Ovary (tissue), 10 donors: ENCODE measurements at places on chromosomes 1 and 21. TPM values are rescaled to one million over a fixed set of nuclear protein-coding genes. Genes with fewer than 3 reads are reported as not detected.
A peak's percentile ranks its signal among the peaks of the same experiment; 100 is the strongest.

GRCh38 chr1:78687914-78688313 is 38.3 kb downstream of the IFI44 start:
- H3K4me1 ChIP-seq, result no peaks in the 10 kb centered on the region
- H3K27ac ChIP-seq, result no peak overlapping the region
- H3K27me3 ChIP-seq, result no peaks in the 10 kb centered on the region
- H3K36me3 ChIP-seq, result no peaks in the 10 kb centered on the region

DNA sequence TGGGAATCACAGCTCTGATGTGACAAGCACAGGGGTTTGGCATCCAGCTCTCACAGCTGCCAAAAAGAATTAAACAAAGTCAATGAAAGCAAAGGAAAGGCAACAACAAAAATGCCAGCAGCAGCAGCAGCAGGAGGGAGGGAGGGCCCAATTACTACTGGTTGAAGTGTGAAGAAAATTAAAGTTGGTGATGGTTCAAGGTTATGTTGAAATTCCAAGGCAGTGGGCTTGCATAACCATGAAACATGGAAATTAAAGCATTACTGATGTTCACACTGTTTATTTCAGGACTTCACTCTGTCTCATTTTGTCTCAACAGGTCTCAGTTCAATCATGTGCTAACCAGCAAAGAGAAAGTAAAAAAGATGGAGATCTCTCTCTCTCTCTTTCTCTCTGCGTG is 220.3 kb upstream of the LYPLAL1 start:
- H3K4me1 ChIP-seq, result no peaks in the 10 kb centered on the region
- no peak for DNase-seq
- H3K27ac ChIP-seq, result no peak overlapping the region
- H3K36me3 ChIP-seq, result no peaks in the 10 kb centered on the region
- H3K27me3 ChIP-seq, result no peaks in the 10 kb centered on the region

DNA sequence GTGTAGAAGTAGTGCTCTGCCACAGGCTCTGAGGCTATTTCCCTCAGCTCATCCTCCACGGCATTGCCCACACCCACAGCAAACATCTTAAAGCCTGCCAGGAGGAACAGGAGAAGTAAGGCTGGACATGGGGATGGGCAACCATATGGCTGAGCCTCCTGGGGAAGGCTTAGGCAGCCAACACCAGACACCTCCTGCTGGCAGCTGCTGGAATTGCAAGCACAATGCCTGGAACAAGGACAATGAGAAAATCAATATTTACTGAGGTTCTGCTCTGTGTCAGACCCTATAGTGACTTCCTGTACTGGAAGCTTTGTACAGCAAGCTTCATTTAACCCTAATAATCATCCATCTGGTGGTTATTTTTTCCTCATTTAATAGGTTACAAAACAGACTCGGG is 8.2 kb downstream of the MATN1 start:
- H3K4me3 ChIP-seq, result no peak overlapping the region
- H3K27ac ChIP-seq, result no peak overlapping the region

DNA sequence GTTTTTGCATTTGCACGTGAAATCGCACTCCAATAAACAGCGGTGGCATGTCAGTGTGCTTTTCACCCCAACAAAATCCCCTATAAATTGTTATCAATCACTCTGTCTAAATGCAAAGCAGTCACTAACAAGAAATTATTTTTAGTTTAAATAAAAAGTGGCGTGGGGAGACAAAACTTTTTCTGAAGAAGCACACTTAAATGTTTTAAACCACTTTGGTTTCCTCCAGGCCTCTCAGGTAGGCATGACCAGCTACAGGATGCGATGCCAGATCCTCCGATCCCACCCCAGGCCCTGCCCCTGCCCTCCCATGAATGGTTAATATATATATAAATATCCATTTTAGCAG is 3.6 kb downstream of the FMO1 start:
- DNase-seq, result no peak
- H3K36me3 ChIP-seq, result no peaks in the 10 kb centered on the region
- H3K4me1 ChIP-seq, result no peaks in the 10 kb centered on the region
- no peaks in the 10 kb centered on the region for H3K27me3 ChIP-seq

DNA sequence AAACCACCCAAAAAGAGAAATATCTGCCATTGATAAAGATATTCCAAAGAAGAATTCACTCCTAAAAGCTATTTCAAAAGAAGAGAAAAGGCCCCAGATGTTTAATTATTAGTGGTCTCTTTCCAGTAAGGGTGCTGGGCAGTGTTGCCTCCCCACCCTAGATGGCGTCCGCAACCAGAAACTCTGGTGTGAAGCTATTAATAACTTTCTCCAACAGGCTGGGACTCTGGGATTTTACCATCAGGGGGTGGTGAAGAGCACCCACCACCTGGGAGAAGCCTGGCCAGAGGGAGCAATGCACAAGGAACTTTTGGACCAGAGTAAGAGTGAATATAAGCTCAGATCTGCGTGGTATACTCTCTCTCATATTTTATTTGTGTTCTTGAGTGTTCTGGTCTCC is 115.4 kb upstream of the TIAM1 start:
- no peaks in the 10 kb centered on the region for H3K36me3 ChIP-seq
- H3K27me3 ChIP-seq, result no peaks in the 10 kb centered on the region
- H3K4me1 ChIP-seq, result peaks cover 2% of the 10 kb centered on the region
- no peak overlapping the region for H3K4me3 ChIP-seq
- no peak overlapping the region for H3K27ac ChIP-seq

DNA sequence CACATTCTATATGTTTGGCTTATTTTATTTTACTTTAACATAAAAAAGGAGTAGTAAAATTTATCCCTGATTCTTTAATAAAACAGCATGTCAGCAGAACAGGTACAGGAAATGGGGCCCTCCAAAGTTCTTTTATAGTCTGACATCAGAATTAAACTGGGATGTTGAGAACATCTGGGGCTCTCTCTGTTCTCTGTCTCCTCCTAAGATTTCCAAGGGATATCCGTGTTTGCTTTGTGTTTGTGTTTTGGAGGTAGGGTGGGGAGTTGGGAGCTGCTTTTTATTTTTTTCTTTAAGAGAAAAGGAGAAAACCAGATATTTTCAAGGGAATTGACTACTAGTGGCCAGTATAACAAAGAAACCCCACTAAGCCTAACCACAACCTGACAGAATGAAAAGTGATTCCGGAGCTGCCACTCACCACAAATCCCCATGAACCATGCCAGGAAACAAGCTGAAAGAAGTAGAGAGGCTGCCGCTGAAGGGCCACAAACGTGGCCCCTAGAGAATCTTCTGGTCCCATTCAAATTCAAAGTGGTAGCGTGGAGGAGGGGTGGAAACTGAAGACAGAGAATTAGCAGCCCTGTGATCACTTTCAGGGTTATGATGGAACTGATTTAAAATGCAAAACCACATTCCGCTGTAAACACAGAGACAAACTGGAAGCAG is 369.6 kb upstream of the ADGRL2 start:
- H3K4me3 ChIP-seq, result no peak overlapping the region
- H3K27me3 ChIP-seq, result no peaks in the 10 kb centered on the region
- peaks cover 4% of the 10 kb centered on the region for H3K4me1 ChIP-seq
- H3K27ac ChIP-seq, result no peak overlapping the region
- no peak for DNase-seq

- DNase-seq, result peak; percentile 19
- H3K36me3 ChIP-seq, result no peaks in the 10 kb centered on the region
- no peak overlapping the region for H3K27ac ChIP-seq
Observed at GRCh38 chr1:5986018-5986417, 6.2 kb downstream of the NPHP4 start.

DNA sequence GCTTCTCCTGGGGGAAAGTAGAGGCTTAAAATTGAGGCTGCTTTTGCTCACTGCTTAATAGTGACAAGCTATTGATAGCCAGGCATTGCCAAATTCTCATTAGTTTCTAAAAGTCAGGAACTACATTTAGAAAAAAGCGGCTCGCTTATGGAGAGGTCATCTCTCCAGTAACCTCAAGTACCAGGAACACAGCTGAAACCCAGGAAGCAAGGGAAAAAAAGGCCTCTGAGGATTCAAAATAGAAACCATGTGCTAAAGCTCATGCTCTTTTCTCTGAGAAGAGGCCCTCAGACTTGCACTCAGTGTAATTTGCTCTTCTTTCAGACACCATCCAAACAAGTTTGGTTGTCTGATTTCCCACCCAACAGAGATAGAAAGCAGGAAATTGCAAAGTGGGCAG is 261.4 kb upstream of the USP25 start:
- H3K27ac ChIP-seq, result no peak overlapping the region
- no peaks in the 10 kb centered on the region for H3K36me3 ChIP-seq
- no peaks in the 10 kb centered on the region for H3K27me3 ChIP-seq
- DNase-seq, result no peak
- no peaks in the 10 kb centered on the region for H3K4me1 ChIP-seq

GRCh38 chr1:218592688-218593087 is 247.6 kb downstream of the TGFB2 start:
- no peaks in the 10 kb centered on the region for H3K4me1 ChIP-seq
- no peak overlapping the region for H3K27ac ChIP-seq
- no peaks in the 10 kb centered on the region for H3K27me3 ChIP-seq
- no peak for DNase-seq
- H3K36me3 ChIP-seq, result no peaks in the 10 kb centered on the region

- peaks cover 12% of the 10 kb centered on the region for H3K4me1 ChIP-seq
- H3K36me3 ChIP-seq, result no peaks in the 10 kb centered on the region
- H3K4me3 ChIP-seq, result no peak overlapping the region
- H3K27me3 ChIP-seq, result no peaks in the 10 kb centered on the region
Observed at GRCh38 chr1:203508463-203509073, 14.6 kb downstream of the OPTC start.

DNA sequence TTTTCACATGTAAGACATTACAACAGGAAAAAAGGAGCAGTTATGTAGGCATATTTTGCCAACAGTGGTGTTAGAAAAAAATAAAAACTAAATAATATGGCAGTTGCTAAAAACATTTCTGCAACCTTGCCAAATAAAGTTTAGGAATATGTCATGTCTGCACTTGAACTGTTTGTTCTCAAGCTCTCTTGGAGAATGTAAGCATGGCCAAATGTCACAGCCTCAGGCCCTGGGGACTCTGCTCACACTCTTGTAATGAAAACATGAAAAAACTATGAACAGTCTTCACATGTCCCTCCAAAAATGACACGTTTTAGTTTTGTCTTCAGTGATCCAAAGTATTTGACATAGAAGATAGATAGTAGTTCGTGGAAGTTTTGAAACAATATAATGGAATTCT is 753.3 kb downstream of the LTN1 start:
- no peaks in the 10 kb centered on the region for H3K36me3 ChIP-seq
- H3K27ac ChIP-seq, result no peak overlapping the region
- H3K4me1 ChIP-seq, result peaks cover 6% of the 10 kb centered on the region
- DNase-seq, result no peak
- H3K27me3 ChIP-seq, result no peaks in the 10 kb centered on the region

GRCh38 chr1:194419721-194420120 is 1233.3 kb upstream of the B3GALT2 start:
- H3K4me3 ChIP-seq, result no peak overlapping the region
- H3K27me3 ChIP-seq, result no peaks in the 10 kb centered on the region
- no peak overlapping the region for H3K27ac ChIP-seq
- H3K4me1 ChIP-seq, result no peaks in the 10 kb centered on the region

DNA sequence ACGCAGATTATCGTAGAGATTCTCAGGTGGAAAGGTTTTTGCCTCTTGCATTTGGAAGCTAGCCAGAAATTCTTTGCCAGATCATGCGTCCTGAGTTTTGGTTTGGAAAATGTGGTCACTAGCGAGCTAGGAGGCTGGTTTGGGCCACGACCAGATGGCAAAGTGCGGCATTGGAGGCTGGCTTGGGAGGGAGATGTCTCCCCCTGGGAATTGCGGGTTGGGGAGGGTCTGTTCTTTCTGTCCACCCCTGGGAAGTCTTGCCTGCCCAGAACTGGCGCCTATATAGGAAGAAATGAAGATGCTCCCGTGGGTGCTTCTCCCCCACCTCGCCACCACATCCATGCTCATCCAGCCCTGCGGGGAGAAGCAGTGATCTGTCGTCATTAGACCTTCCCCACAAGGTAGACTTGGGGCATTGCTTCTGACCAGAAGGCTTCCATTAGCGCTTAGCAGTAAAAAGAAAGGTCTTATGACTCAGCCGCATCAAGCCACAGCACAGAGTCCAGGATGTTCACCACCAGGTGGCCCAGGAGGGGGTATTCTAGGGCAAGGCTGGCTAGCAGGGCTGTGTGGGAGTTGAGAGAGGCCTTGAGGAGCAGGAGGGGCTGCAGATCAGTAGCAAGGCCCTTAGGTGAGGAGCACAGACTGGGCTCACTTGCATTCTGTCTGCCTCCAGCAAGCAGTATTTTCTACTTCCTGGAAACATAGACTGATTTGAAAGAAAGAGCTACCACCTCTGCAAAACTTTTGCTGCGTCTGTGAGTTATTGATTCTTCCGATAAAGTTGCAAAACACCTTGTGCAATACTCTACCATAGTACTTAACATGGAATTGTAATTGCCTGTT is 1.5 kb upstream of the PTP4A2 start:
- no peaks in the 10 kb centered on the region for H3K36me3 ChIP-seq
- H3K27me3 ChIP-seq, result no peaks in the 10 kb centered on the region
- peaks cover 4% of the 10 kb centered on the region for H3K4me1 ChIP-seq
- no peak overlapping the region for H3K4me3 ChIP-seq
- H3K27ac ChIP-seq, result peak overlapping the region; percentile 49

DNA sequence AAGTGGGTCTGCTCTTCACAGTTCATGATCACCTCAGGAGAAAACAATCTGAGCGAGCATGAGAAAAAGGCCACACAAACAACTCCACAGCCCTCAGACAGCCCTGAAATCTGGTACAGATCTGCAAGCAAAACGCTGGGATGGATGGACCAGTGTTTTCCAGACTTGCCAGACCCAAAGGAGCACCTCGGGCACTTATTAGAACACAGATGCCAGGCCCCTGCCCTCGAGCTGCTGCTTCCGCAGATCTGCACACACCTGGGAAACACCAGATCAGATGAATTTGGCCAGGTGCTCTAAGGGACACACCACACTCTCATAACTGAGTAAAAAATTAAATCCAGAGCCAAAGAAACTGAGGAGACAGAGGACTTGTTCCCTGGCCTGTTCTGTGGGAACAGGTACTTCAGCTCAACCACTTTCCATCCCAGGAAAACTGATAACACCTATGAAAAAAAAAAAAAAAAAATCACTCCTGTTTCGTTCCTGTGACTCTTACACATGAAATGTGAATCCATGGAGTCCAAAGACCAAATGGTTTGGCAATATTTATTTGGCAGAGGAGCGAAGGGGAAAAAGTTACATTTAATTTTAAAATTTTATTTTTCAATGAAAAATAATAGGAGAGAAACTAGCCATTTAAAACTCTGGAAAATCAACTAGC is 202.9 kb upstream of the ESRRG start:
- DNase-seq, result no peak
- H3K4me3 ChIP-seq, result no peak overlapping the region
- H3K27me3 ChIP-seq, result no peaks in the 10 kb centered on the region
- H3K36me3 ChIP-seq, result no peaks in the 10 kb centered on the region

MTMR11 gene
- 36.6 TPM for total RNA-seq

LGR6 gene
- total RNA-seq, result 0.24 TPM

CYP2J2 gene
- total RNA-seq, result not detected

RBM11 gene
- 9.1 TPM for total RNA-seq

S1PR1 gene
- total RNA-seq, result 8.8 TPM
